CD4-positive, alpha-beta T cell (primary cell): ENCODE measurements at places on chromosomes 16 and 17.

GRCh38 chr16:88514070-88514469 lies 56.1 kb upstream of the ZC3H18 start:
- no peak for DNase-seq

GRCh38 chr16:27334838-27335237 lies 21.1 kb downstream of the IL4R start:
- no peak for DNase-seq

DNA sequence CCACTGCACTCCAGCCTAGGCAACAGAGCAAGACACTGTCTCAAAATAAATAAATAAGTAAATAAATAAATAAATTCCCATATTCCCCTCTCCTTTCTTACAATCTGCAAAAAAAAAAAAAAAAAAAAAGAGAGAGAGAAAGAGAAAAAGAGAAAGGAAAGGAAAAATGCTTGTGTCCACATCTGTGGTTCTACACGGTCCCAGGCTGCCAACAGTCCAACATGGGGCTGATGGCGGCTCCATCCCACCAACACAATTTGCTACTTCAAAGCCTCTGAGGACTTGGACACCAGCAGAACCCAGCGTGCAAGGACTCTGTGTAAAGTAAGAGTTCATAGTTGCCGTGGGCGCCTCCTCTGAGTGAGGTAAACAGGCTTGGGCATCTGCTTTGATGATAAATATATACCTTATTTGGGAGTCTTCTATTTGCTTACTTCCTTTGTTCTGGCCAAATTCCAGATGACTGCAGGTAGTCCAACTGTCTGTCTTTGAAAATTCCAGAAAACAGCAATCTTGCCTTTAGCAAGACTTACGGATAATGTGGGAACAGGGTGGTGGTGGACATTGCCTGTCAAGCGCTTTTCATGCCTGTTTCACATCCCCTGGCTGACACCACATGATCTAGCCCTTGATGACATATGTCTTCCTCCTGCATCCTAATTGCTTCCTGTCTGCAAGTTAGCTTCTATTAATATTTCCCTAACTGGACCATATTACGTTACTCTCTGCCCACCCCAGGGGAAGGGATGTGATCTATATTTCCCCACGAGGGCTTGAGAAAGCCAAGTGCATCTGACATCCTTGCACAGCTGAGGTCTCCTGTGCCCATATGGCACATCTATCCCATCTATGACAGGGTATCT lies 10.1 kb downstream of the LITAF start:
- no peak for DNase-seq

GRCh38 chr16:75745823-75746222 lies 19.5 kb upstream of the CPHXL start:
- DNase-seq, result no peak

- DNase-seq, result no peak
Observed at GRCh38 chr16:89646906-89647305, 10.6 kb downstream of the CHMP1A start.
